Kidney epithelial cell (primary cell): ENCODE measurements at places on chromosomes 3 and 15.

DNA sequence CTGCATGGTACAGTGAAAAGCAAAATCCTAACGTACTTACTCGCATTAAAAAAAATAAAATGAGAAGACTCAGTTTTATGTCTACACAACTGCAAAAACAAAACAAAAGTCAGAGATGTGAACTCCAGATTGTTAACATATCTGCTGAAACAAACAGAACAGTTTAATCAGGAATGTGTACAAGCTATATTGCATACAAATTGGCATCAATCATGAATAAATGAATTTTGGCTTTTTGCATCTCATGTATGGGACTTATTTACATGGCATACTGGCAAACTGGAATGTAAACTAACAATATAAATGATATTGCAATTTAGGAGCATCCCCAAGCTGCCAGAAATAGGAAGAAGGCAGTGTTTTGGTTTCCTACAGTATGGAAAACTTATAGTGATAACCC, 79.6 kb upstream of the NSMCE3 start:
- DNase-seq, result no peak

GRCh38 chr3:138347960-138348753, at the start of gene MRAS:
TSS of gene MRAS (plus strand) at chr3:138348579. CDS start at chr3:138372884, 24,305 bp downstream.
- DNase-seq, result no peak

- no peak for DNase-seq
Observed at GRCh38 chr3:22506871-22507270, 696.3 kb upstream of the UBE2E2 start.

- DNase-seq, result no peak
Observed at GRCh38 chr3:108328821-108329486, 32.6 kb downstream of the HHLA2 start.

DNA sequence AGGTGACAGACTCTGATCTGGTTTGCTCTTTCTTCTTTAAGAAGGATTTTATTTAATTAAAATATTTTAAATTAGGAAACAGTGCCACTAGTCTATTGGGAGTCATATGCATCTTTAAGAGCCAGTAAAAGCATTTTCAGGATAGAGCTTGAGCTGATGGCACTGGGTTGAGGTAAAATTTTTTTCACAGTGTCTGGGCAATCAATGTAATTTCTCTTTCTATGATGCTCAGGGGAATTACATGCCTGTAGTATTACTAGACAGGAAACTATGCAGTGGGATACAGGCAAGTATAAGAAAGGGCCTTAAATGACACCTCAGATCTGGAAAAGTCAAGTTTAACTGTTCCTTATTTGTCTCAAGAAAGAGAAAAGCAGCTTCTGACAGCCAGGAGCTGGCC, 76.4 kb downstream of the GAP43 start:
- DNase-seq, result no peak

GRCh38 chr3:132593947-132594323, 3.1 kb upstream of the ACKR4 start:
- DNase-seq, result peak; percentile 1

DNA sequence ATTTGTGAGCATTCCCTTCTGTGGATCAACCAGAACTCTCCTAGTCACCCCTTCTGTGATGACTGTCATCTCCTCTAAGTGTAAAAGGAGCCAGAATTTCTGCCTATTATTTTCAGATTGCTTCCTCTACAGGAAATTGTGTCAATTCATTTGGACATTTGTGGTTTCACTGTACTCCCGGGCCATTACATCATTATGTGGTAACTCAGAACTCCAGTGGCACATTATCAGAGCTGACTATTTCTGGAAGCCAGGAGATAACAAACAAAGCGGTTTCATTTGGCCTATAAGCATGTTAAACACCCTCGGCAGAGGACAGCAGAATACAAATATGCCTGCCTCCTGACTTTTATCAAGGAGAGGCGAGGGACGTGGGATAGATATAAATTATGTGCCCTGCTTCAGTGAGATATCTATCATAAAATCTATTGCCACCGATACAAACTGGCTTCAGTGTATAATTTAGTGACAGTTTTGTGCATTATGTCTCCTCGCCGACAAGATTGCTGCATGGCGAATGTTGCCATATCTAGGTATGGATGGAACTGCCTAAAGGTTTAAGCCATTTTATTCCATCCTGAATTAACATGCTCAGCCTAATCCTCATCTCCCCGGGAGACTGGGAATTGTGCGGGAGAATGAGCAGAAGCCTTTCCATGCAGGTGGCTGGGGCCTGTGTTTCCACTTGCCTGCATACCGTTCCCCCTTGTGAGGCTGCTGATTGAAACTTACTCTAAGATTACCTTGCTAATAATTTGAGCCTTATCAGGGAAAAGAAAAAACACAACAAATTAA, 193.4 kb upstream of the SEMA6D start:
- DNase-seq, result no peak

GRCh38 chr3:147921051-147921450, 511.9 kb downstream of the ZIC1 start:
- DNase-seq, result no peak

- no peak for DNase-seq
Observed at GRCh38 chr3:54309601-54310000, 187.2 kb downstream of the CACNA2D3 start.

DNA sequence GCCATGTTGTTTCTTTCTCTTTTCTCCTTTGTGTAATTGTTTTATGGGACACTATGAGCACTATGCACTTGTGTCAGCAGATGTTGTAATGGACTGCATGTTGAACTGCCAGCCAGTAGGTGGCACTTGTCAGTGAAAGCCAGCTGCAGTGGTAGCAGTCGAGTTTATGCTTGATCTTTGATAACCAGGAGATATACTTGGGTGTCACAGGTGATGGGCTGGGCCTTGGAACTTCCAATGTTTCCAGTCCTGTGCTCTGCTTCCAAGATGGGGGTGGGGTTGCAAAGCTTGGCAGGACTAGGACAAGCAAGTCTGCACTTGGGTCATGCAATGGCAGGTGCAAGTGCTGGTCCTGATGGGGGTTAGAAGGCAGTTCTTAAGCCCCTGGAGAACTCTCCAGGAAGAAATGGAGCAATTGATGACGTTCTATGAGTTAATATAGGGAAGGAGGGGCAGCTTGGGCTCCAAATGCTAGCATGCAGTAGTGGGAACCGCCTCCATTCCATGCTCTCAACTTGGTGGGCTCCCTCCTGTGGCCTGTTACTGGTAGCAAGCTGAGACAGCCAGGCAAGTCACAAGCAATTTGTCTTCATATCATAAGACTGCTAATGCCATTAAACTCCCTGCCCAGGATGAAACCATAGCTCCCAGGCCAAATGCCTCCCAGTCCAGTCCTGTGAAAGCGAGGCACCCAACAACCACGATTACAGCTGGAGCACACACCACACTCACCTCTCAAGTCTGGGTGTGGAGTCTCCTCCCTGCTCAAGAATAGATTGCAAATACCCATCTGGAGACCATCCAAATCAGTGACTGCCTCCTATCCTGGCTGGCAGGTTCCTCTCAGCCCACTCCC, 287.2 kb downstream of the CGGBP1 start:
- DNase-seq, result no peak

DNA sequence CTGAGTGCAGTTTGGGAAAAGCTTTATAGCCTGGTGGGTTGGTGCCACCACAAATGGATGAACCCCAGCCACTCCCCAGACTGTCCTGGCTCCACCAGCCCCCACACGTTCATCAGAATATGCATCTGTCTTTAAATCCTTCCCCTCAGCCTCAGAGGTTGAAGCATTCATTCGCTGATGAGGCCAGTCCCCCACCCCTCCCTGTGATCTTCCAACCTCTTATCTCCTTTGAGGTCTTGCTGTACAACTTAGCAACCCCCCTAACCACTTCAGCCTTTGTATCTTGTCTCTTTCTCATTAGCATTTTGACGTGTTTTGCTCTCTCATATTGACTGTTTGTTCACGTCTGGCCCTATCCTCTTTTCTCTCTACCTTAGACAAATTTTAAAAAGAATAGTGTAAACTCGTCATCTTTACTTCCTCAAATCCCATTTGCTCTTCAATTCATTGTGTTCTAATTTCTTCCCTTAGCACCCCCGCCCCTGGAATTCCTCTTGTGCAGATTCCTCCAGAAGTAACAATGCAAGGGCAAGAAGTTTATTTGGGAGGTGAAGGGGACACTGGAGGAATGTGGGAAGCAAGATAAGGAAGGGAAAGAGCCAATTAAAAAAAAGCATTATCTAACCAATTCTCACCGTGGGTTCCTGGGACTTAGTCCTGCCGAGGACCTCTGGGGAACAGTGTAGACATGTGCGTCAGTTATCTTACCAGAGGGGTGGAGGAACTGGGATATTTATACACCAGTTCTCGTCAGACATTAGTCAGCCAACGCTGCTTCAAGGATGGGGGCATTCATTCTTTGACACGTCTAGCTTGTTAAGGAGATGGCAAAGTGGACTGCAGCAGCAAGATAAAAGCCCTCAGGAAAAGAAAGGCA, 38.6 kb downstream of the MOBP start:
- DNase-seq, result no peak

DNA sequence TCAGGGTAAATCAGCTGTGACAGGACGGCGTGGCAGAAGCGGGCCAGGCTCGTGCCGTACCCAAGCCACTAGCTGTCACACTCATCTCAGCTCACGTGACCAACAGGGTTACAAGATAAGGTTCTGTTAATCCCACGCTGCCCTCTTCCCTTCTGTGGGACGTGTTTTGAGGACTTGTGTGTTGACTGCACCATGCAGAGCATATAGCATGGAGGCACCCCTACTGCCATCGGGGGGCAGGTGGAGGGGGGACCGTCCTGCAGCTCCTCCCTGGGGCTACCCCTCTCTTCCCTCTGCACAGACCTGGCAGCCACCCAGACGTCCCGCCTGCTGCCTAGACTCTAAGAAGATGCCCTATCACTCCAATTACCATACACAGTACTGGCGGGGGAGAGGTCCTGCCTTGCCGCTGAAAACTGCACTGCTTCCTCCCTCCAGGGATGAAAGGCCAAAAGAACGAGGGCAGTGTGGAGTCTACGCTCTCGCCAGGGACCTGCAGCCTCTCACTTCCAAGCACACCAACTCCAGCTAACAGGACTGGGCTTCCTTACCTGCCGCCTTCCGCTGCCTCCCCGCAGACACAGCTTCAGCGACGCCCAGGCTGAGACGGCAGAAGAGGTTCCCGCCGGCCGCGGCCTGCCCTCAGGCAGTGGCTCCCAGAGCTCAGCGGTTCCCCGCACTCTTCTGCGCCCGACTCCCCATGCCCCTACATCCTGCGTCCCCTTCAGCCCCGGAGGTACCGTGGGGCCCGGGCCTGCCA, at the start of gene TNK2:
Gene TNK2, minus strand, starts transcription at position 618 of the 760 bp plus-strand sequence. CDS start 19,963 bp downstream, outside the sequence.
- no peak for DNase-seq

DNA sequence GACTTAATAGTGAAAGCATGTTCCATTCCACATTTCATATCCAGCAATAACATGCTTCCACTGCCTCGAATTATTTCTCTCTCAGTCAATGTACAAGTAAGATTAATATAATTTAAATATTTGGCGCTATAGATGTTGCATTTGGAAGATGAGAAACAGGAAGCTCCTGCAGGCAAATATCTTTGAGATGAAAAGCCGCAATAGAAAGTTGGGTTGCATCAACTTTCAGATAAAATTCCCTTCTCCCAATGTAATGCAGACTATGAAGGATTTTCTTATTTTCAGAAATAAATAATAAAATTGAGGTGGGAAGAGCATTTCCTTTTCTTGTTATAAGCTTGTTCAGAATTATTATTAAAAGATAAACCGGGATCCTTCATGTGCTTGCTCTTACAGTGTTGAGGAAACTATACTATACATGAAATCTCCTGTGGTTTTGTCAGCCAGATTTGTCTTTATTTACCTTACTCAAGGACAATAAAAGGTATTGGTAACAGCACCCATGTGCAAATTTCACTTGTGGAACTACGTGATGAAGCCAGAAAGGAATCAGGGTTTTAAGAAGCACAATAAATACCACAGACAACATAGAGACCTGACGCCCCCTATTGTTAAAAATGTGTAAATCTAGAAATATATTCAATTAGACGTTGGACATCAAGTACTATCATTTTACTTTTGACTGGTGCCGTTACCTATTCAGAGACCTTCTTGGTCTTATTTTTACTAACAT, 307.0 kb downstream of the ARPP21 start:
- no peak for DNase-seq

- DNase-seq, result no peak
Observed at GRCh38 chr15:64161688-64162477, 939 bp downstream of the PPIB start.

GRCh38 chr15:47955021-47955420, 165.8 kb upstream of the SLC24A5 start:
- no peak for DNase-seq

DNA sequence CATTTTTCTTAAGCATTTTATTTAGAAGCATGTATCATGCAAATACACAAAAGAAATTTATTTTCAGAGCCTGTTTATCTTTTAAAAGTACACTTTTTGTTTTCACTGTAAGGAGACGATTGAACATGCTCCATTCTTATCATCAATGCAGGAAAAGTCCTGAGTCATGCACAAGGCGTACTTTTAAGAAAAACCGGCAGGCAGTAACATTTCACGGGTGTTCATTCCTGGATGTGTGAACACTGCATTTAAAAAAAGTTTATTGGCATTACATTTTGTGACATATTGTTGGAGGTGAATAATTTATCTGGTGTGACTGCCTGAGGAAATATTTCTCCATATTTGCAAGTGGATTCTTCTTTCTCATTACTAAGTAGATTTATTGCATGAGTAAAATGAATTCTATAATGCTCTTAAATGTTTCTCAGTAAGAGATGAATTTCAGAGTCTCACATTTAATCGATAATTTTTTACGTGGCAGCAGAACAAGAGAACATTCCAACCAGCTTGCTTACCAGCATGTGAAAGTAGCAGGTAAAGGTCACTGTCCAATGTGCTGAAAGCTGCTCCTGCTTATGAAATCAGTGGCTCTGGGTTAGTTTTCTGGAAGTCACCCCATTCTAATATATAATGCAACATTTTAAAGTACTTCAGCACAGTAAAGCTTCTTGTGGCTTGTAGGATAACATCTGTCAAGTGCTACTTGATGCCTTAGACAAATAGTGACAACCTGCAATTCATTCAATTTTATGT, 87.0 kb downstream of the SV2B start:
- DNase-seq, result peak; percentile 35

- peak; percentile 23 for DNase-seq
Observed at GRCh38 chr3:173066044-173067004, 74.7 kb downstream of the SPATA16 start.

GRCh38 chr3:181533811-181534210, 177.9 kb upstream of the SOX2 start:
- DNase-seq, result no peak
